ENCODE measurements at places on chromosomes 5 and 9.

DNA sequence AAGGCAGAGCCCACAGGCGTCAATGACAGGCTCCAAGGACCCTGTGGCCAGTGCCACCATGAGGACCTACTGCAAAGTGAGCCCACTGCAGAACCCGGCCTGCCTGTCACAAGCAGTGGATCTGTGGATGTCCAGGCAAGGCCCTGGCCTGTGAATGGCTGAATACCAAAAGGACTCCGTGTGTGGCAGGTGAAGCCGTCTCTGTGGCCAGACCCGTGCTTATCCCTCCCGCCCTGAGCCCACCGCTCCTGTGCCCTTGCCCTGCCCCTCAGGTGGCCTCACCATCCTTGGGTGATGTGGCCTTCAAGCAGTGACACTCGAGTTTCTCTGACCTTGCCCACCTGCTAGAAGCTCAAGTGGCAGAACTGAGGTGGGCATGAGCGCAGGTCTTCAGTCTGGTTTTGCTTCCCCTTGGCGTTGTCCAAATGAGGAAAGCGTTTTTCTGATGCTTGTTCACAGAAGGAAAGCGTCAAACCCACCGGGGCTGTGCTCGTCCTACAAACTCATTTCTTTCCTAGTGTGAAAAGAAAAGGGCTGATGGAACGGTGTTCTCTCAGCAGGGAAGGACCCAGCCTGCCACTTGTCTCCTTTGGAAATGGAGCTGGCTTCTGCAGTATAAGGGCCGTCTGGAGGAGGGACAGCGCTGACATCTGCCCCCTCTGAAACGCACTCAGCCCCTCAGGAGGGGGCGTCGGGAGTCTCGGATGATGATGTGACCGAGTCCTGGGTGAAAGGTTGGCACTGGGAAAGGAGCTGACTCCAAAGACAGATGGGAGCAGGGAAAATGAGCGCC, 377.7 kb upstream of the IRX4 start:
- DNase-seq = no peak

DNA sequence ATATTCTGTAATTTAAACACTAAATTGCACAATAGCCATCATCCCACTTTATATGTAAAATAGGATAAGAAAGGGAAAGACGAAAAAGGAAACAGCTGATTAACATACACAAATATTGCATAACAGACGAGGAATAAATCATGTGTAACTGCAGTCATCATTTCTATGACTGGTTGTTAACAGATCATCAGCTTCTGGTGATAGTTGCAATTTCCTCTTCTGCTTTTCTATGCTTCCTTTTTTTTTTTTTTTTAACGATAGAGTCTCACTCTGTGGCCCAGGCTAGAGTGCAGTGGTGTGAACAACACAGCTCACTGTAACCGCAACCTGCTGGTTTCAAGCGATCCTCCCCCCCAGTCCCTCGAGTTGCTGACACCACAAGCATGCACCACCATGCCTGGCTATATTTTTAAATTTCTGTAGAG, 22.5 kb upstream of the JAKMIP2 start:
- no peak for DNase-seq

GRCh38 chr9:96256800-96257199, 45.2 kb downstream of the HSD17B3 start:
- no peak for DNase-seq

DNA sequence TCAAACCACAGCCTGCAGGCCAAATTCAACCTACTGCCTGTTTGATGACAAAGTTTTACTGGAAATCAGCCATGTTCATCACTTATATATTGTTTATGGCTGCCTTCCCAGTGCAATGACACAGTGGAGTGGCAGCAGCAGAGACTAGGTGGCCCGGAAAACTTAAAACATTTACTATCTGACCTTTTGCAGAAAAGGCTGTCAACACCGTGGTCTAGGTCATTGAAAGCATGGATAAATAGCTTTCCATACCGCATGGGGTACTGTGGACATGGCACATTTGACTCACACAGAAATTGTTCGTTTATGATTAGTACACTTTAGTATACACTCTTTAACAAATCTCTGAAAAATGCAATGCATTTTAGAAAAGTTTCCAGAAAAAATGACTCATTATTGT, 298.3 kb upstream of the EFNA5 start:
- DNase-seq = no peak

- no peak for DNase-seq
These were observed 6.6 kb upstream of the PRKACG start for GRCh38 chr9:69020301-69021145.

DNA sequence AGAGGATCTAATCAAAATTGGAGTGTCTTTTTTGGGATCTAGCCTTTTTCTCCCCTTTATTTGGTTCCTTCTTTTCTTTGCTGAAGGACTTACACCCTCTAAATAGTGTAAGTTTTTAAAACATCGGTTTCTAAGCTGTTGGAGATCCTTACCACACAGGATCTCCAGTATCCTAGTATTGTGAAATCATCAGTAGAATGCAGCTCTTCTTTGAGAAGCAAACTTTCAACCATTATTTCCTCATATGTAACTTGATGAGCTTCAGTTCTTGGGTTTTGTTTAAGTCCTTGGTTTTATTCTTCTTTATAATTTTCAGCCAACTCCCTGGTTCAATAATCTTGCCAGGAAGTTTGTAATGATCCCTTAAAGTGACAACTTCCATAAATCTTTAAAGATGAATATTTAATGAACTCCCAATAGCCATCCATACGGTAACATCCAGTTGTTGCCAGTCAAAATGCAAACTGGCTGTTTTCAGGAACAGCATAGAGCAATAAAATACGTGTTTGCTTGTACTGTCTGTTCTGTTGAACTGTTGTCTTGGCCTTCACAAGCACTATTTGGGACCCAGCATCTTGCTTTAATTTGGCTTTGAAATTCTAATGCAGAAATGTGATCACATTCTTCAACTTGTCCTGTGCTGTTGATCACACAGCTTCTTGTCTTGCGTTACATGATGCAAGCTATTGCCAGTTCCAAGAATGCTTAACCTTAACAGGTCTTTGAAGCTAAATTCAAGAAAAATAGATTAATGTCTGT, 34.8 kb upstream of the TTC23L start:
- DNase-seq = no peak

DNA sequence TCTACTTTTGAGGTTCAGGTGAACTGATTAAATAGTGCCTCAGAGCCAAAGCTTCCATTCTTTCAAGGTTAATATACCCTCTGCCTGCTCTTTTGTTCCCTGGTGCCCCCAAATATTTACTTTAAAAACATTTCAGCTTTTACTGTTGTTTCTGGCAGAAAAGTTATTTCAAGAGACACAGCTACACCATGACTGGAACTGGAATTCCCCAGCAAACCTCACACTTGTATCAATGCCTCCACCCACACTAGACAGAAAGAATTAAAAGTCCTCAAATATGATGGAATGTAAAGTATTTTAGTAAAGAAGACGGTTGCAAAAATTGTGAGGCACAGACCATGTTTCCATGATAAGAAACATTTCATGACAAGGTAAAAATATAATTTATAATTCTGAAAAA, 720.2 kb upstream of the TYRP1 start:
- DNase-seq = no peak

Measured in H1 (cell line).